ENCODE measurements at places on chromosomes 11 and 22. TPM values are rescaled to one million over a fixed set of nuclear protein-coding genes. Genes with fewer than 3 reads are reported as not detected.

- peak; percentile 57 for DNase-seq
These were observed 1480.4 kb downstream of the BRD1 start for GRCh38 chr22:48347311-48347710.

DNA sequence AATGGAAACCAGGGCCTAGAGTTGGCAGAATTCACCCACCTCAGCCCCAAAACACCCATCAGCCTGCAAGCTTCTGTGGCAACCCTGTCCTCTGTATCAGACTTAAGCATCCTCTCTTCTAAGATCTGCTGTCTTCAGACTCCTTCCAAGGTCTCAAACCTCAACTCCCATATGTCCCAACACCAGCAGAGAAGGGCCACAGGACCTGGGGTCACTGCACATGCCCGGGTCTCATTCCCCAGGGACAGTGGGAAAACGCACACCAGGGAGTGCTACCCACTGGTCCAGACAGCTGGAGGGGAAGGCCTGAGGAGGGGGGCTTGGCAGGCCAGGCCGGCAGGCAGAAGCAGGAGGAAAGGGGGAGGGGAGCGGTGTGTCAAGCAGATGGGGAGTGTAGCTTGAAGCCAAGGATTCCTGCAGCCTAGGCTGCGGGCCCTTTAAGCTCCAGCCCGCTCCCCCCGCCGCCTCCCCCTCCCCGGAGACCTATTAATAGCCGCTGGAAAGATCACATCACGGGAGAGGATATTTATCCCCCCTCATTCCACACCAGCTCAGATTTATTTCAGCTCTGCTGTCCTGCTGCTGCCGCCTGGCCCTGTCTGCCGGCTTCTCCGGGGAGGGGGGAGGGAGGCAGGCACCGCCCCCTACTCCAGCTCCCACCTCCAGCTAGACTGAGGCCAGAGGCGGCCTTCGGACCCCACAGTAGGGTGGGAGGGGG lies 16.7 kb downstream of the BCL9L start:
- DNase-seq = peak; percentile 85

GRCh38 chr22:24521791-24522245 lies 26.7 kb downstream of the UPB1 start:
- no peak for DNase-seq

- DNase-seq = no peak
These were observed 171.1 kb downstream of the CEP164 start for GRCh38 chr11:117498791-117499190.

DNA sequence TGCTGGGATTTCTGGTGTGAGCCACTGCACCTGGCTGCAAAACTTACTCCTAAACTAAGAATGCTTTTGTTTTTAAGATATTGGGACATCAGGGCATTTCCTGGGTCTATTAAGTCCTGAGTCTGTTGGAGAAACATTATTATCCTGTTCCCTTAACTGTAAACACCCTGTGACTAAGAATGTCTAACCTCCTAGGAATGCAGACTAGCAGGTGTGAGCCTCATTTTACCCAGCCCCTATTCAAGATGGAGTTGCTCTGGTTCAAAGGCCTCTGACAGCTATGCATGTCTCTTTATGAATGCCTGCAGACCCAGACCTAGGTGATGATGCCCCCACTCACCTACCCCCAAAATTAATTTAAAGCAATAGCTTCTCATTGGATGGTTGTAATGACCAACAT lies 46.2 kb downstream of the DEPDC5 start:
- DNase-seq = no peak

DNA sequence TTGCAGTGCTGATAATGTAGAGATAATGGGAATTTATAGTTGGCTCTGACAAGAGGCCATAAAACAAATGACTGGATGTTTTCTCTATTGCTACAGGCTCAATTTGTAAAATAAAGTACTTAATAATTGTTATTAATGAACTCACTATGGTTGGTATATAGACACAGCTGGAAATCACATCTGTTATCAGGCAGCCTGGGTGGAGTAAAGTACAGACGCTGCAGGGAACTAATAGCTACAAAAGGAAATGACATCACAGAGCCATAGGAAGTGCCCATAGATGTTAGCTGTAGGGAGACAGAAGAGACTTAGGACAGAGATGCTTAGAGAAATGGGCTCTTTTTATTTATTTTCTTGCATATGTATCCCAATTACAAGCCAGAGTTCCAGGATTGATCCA lies 81.0 kb upstream of the SNX19 start:
- DNase-seq = no peak

- no peak for DNase-seq
These were observed 49.4 kb downstream of the MAML2 start for GRCh38 chr11:96293598-96294021.

DNA sequence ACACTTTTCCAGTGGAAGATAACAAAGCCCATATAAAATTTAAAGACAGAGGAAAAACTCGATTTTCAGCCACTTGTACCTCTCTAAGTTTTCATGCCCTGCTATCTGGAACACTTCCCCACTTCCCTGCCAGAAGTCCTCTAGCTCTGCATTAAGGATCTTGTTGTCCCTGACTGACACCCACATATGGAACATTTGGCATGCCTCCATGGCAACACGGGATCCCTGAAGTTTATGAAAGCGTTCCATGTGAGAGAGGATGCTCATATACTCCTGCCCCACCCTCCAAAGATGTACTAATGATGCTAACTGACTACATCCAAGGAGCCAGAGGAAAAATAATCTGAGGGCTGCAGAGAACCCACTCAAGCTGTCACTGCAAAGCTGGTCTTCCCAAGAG lies 8.8 kb upstream of the C11orf91 start:
- no peak for DNase-seq

DNA sequence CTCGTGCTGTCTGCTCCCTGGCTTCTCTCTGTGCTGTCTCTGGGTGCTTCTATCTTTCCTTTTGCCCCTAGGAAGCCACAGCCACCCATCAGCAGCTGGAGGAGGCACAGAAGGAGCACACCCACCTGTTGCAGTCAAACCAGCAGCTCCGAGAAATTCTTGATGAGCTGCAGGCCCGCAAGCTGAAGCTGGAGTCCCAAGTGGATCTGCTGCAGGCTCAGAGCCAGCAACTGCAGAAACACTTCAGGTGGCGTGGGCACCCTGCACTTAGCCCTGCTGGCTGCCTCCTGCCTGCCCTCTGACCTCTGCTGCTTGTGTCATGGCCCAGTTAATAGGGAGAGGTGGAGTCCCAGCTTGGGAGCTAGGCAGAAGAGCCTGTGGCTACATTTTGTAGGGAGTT lies 67.8 kb downstream of the CEP164 start:
- no peak for DNase-seq

DNA sequence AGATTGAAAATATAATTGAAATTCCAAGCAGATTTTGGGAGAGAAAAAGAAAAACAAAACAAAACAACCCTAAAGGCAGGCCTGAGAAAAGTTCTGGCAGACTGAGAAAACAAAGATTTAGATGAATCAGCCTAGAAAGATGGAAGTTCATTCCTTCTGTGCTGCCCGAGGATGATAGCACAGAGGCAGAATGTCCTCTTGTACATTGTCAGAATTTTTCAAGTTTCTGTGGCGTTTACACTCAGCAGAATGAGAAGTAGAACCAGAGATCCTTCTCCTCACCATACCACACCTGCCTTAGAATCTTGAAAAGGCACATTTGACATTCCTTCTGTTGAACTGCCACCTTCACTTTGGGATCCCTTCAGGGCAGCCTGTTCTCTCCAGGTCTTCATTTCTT lies 62.5 kb upstream of the IZUMO1R start:
- no peak for DNase-seq

DNA sequence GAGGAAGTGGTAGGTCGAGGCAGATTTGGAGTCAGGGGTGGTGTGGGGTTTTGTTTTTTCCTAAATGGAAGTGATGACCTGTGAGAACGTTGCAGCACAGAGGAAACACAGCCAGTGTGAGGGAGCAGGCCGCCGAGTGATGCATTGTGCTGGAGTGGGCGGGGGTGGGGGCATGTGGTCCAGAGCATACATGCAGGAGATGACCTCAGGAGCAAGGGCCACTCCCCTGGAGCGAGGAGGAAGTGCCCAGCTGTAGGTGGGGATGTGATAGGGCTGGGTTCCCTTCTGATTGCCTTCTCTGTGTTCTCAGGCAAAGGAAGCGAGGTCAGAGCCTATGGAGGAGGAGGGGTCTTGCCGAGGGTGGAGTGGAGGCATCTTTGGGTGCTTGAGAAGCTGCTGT lies 81.4 kb downstream of the PPP6R3 start:
- no peak for DNase-seq

DNA sequence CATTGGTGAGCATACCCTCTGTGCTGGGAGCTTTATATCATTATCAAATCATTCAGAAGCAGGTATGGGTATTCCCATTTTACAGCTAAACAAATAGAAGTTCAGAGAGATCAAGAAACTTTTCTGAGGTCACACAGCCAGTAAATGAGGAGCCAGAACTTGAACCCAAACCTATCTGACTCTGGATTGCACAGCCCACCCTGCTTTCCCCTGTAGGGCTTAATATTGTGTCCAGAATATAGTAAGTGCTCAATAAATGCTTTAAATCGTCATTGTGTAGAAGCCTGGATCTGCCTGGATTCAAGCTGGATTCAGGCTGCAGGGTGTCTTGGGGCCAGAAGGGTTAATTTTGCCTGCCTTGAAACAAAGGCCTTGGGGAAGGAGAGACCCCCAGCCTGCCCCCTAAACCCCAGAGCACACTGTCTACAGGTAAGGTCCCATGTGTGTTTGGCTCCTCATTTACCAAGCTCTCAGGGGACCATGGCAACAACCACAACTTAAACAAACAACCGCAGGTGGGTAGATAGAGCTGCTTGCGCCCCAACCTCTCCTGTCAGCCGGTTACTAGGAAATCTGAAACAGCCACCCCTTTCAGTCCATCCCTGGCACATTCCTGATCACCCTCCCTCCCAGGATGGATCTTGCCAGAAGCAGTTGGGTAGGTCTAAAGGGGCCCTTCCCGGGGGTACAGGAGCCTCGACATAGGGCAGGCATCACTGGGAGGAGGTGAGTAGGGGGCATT lies 3.0 kb upstream of the SEC14L3 start:
- peak; percentile 42 for DNase-seq

- DNase-seq = peak; percentile 70
These were observed 33.0 kb downstream of the PTPRJ start for GRCh38 chr11:48013269-48013901.

- DNase-seq = no peak
These were observed 21.7 kb upstream of the PDGFB start for GRCh38 chr22:39266398-39267030.

GRCh38 chr11:74950374-74950969 lies 1.4 kb downstream of the SPCS2 start:
- no peak for DNase-seq

DNA sequence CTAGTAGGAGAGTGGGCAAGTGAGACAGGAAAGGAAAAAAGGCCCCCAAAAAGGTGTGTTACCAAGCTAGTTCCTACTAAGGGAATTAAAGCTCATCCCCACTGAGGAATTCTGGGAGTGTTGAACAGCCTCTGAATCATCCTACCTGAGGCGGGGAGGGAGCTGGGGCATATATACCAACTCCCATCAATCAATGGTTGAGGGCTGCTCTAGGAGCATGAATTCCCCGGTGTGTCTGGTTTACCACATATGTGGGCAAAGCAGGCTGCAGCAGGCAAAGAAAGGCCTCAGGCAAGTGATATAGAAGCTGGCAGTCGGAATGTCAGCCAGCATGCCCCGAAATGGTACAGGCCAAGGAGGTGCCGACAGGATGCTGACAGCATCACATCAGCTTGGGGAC lies 23.6 kb upstream of the CDON start:
- DNase-seq = no peak

DNA sequence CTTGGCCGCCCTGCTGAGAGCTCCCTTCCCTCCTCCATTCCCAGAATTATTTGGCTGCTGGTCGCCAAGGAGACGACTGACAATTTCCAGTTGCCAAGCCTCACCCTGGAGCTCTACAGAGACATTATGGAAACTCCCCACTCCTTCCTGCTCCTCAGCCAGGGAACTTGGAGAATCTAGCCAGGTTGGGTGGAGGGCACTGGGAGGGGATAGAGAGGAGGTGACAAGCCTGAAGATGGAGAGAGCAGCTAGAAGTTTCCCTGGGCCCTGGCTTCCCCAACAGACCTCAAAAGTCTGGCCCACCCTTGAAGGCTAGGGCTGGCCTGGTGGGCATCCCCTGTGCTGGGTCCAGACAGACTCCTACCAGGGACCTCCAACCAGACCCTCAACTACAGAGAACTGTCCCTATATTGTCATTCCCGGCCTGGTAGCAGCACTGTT lies 6.7 kb upstream of the VSIG10L2 start:
- DNase-seq = no peak

GRCh38 chr22:23835484-23836144 lies 3.2 kb downstream of the DERL3 start:
- peak; percentile 68 for DNase-seq

DNA sequence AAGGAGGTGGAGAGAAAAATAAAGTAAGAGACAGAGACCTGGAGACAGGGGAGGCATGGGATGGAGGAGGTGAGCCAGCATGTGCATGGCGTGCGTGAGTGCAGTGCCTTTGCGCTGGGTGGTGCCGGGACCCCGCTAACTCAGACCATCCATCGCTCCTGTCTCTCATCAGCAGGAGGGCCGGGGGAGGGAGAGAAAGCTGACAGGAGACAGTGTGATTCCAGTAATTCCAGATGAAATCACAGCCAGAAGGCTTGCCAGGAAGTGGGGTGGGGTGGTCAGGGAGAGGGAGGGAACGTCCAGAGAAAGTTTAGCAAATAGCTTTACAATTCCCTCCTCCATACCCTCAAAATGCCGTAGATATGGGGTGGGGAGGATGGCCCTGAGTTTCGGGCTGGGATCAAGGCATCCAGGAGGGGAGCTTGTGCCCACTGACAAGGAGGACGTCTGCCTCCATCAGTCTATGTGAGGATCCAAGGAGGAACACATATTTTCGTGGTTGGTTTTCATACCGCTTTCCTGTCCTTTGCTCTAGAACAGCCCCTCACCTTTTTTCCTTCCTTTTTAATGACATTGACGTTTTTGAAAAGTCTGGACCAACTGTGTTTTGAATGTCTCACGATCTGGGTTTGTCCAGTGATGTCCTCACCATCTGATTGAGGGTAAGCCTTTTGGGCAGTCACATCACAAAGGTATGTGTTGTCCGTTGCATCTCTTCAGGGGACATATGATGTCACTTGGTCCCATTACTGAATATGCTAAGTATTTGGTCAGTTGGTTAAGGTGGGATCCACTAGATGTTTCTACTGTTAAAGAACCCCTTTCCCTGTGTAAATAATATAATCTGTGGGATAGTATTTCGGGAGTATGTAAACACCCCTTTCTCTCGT lies 567.3 kb downstream of the MIAT start:
- no peak for DNase-seq

Gene MMP8
- not detected for total RNA-seq

Gene FOLR3
- not detected for total RNA-seq

Gene ARHGAP8
- total RNA-seq = 0.51 TPM

Gene CHST1
- total RNA-seq = 12.5 TPM

Gene NPAS4
- total RNA-seq = 1.2 TPM

Gene PACSIN3
- 69.4 TPM for total RNA-seq

Gene OOSP2
- total RNA-seq = not detected

Gene HPX
- 3.8 TPM for total RNA-seq

Gene SLC17A6
- not detected for total RNA-seq

Gene MUC5AC
- not detected for total RNA-seq

Gene ZNF195
- total RNA-seq = 18.1 TPM

Gene CHRM4
- total RNA-seq = 0.42 TPM

Gene SYT12
- 7.2 TPM for total RNA-seq

Gene PKDREJ
- total RNA-seq = 0.05 TPM

Gene ART1
- not detected for total RNA-seq

Gene MYOD1
- total RNA-seq = not detected

Gene SYTL2
- total RNA-seq = 23.8 TPM

Gene ZP1
- total RNA-seq = 0.49 TPM

Gene ALG8
- total RNA-seq = 30.1 TPM
